HS-5 (cell line): ENCODE measurements at places on chromosomes 2 and 18.
A peak's percentile ranks its signal among the peaks of the same experiment; 100 is the strongest.

DNA sequence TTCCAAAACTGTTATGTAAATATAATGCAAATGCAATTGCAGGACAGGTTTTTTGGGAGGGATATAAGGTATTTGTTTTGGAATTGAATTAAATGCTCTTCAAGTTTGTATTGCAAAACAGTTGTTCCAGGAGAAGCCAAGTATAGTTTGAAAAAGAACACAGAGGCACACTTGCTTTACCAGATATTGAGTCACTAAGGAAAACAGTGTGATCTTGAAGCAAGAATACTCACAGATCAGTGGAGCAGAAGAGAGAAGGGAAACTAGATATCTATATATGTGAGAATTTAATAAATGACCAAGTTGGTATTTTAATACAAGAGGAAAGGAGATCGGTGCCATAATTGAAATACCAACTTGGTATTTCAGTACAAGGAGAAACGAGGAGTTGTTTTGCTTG is 178.9 kb downstream of the CAPN13 start:
- DNase-seq: no peak

DNA sequence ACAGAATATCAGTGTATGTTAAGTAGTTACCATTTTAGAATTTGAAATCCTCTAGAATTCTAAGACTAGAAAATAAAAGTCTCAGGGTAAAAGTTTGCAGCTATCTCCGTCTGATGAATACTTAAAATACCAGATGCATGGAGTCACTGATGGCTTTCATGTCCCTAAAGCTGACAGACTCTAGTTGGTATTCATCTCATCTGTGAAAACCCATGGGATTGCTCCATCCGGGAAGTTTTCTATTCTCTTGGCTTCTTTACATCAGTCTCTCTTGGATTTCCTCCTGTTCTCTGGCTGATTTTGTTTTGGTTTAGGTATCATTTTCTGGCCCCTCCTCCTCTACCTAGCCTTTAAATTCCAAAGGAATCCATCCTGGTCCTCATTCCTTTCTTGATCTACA is 465.6 kb upstream of the POU3F3 start:
- peak; percentile 58 for DNase-seq

GRCh38 chr2:56680971-56681631 is 497.3 kb downstream of the CCDC85A start:
- peak; percentile 82 for DNase-seq

DNA sequence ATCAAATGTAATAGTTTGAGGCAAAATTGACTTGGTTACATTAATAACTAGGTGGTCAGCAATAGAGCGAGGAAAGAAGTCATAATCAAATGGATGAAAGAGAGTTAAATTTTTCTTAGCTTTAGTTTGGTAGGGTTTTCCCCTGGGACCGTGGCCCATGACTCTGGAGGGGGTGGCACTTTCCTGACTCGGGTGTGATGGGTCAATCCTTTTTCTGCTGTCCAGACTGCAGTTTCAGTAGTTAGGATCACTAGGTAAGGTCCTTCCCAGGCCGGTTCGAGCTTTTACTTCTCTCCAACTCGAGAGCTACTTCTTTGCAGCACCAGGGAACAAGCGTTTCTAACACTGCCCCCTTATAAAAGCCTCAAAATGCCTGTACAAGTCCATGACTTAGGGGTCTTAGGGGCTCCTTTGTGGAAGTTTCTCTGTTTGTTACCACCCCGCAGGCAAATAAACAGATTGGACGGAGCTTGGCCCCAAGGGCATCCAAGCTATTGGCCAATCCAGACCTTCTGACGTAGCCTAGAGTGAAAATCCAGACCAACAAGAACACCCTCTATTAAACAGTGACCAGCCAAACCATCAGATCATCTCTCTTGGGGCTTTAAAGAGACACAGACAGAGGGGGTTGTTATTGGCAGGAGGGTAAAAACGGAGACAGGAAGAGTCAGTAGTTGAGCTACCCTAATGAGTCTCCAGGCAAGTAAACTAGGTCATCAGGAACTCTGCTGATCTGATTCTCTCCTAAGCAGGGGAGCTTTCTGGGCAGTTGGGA is 9.4 kb upstream of the CEP68 start:
- no peak for DNase-seq

GRCh38 chr2:201194097-201194496 is 11.2 kb downstream of the CASP10 start:
- no peak for DNase-seq

DNA sequence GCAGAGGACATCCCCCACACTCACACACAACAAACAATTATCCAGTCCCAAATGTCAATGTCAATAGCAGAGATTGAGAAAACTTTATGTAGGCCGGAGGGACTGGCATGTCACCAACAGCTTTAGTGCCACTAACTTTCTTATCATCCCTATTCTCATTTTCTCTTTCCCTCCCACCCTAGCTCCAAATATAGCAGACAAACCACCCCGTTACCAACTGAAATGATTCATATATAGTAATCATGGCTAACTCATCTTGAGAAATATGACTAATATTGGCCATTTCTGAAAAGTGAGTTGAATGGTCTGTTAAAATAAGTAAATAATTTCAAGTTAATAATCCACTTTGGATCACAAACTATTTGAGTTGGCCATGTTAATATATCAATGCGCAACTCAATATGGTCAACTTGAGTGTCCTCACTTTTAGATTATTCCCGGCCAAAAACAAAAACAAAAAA is 242.1 kb upstream of the RND3 start:
- DNase-seq: peak; percentile 19

DNA sequence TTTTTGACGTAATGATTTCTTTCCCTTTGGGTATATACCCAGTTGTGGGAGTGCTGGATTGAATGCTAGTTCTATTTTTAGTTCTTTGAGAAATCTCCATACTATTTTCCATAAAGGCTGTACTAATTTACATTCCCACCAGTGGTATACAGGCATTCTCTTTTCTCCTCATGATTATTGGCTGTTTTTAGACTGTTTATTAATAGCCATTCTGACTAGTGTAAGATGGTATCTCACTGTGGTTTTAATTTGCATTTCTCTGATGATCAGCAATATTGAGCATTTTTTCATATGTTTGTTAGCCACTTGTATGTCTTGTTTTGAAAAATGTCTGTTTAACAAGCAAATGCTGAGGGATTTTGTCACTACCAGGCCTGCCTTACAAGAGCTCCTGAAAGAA is 9.2 kb upstream of the CD28 start:
- no peak for DNase-seq

- DNase-seq: no peak
Measured at GRCh38 chr2:32264422-32265105, at the start of gene NLRC4. Gene NLRC4, minus strand, starts transcription at chr2:32264886. Its CDS starts 8,111 bp downstream, at chr2:32256775.

DNA sequence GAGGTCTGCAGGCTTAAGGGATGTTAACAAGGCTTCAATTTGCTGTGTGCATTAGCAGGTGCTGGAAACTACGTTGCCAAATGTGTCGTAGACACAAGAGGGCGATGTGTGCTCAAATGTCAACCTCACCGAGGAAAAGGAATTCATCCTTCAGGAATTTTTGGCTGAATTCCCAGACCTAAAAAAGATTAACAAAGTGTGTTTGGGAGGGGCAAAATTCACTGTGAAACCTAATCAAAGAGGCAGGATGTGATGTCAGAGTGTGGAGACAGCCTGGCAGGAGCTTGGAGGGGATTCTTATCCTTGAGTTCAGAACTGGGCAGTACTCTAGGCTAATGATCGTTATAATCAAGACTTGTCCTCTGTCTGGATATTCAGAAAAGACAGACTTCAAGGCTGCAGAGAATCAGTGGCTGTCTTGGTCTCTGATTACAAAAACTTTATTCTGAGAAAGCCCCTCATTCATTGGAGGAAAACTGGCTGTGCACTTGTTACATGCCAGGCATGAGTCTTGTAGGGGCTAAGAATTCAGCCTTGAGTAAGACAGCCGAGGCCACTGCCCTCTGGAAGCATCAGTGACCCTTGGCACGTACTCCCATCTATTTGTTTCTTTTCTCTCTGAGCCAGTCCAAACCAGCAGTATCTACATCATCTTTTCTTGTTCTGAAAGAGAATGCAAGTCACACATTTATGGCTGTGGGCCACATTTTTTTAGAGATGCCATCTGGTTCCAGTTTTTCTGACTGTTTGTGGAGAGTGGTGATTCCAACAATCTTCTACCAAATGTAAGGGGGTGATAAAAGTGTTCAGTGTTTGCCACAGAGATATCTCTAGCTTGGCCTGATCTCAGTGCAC is 18.7 kb upstream of the SCYGR1 start:
- peak; percentile 99 for DNase-seq

DNA sequence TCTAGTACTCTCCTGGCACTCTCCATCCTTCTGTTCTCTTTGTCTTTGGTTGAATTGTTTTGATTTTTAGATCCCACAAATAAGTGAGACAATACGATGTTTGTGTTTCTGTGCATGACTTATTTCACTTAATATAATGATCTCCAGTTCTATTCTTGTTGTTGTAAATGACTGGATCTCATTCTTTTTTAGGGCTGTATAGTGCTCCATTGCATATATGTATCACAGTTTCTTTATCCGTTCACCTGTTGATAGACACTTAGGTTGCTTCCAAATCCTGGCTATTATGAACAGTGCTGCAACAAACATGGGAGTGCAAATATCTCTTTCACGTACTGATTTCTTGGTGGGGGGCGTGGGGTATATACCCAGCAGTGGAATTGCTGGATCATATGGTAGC is 245.0 kb downstream of the ADCYAP1 start:
- no peak for DNase-seq

GRCh38 chr2:8393506-8393905 is 288.4 kb upstream of the ID2 start:
- no peak for DNase-seq

GRCh38 chr2:164879901-164880535 is 38.4 kb upstream of the COBLL1 start:
- no peak for DNase-seq
